Upper lobe of left lung (tissue), 6 donors: ENCODE measurements at places on chromosomes 2 and 18. TPM values are rescaled to one million over a fixed set of nuclear protein-coding genes. Genes with fewer than 3 reads are reported as not detected.

Gene GRB14
- 3.0 TPM for total RNA-seq

Gene TFCP2L1
- 15.3 TPM for total RNA-seq

Gene DYSF
- total RNA-seq, result 60.8 TPM

Gene GNAL
- 1.0 TPM for total RNA-seq

Gene TMEFF2
- not detected for total RNA-seq

Gene SERPINB11
- total RNA-seq, result not detected

Gene CAPN14
- total RNA-seq, result 0.33 TPM

Gene C2orf42
- 11.4 TPM for total RNA-seq

Gene ASPRV1
- total RNA-seq, result 1.5 TPM

- peaks cover 20% of the 10 kb centered on the region for H3K4me1 ChIP-seq
- H3K27me3 ChIP-seq, result no peaks in the 10 kb centered on the region
- no peaks in the 10 kb centered on the region for H3K36me3 ChIP-seq
- no peak overlapping the region for H3K27ac ChIP-seq
- H3K4me3 ChIP-seq, result no peak overlapping the region
Observed at GRCh38 chr2:43068041-43068533, 158.3 kb downstream of the ZFP36L2 start.

- DNase-seq, result no peak
- H3K27me3 ChIP-seq, result peaks cover 28% of the 10 kb centered on the region
- no peaks in the 10 kb centered on the region for H3K36me3 ChIP-seq
Observed at GRCh38 chr2:44951714-44952113, 10.2 kb downstream of the SIX3 start.

- no peak overlapping the region for H3K27ac ChIP-seq
- no peak for DNase-seq
- H3K4me1 ChIP-seq, result no peaks in the 10 kb centered on the region
- no peaks in the 10 kb centered on the region for H3K27me3 ChIP-seq
- H3K4me3 ChIP-seq, result no peak overlapping the region
Observed at GRCh38 chr2:71839826-71840225, 307.8 kb downstream of the CYP26B1 start.

- H3K36me3 ChIP-seq, result no peaks in the 10 kb centered on the region
- peaks cover 16% of the 10 kb centered on the region for H3K4me1 ChIP-seq
- H3K4me3 ChIP-seq, result no peak overlapping the region
- H3K27ac ChIP-seq, result no peak overlapping the region
- DNase-seq, result no peak
Observed at GRCh38 chr2:207970826-207971180, 54.5 kb downstream of the PLEKHM3 start.

DNA sequence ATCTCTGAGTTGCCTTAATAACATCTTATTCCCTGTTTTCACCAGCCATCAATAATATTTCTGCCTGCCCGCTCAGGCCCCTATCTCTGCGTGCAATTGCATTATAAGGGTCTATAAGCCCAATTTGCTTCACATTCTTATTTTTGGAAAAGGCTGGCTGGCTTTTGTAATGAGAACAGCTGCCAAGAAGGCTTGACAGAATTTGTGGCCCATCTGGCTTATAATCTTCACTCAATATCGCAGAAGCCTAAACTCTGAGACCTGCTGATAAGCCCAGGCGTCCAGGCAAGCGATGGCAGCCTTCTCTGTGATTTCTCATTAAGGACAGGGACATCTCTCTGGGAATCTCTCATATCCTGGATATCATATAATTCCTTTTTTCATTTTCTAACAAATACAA, 1618.6 kb upstream of the CELF4 start:
- no peak overlapping the region for H3K4me3 ChIP-seq
- no peak overlapping the region for H3K27ac ChIP-seq
- no peaks in the 10 kb centered on the region for H3K36me3 ChIP-seq
- no peaks in the 10 kb centered on the region for H3K27me3 ChIP-seq
- no peaks in the 10 kb centered on the region for H3K4me1 ChIP-seq
- no peak for DNase-seq

DNA sequence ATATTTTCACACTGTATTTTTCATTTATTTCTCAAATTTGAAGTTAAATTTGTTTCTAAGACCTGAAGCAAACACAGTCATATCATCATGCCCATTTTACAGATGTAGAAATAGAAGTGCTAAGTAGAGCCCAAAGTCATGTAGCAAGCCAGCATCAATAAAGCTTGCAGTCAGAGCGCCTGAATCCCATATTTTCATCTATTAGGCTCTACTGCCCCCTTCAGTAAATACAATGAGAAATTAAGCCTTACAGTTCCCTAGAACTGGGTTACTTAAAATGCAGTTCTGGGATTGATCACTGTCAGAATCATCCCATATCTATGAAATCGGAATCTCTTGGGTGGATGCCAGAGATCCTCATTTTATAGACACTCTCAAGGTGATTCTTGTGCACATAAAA, 419.9 kb downstream of the TGIF1 start:
- H3K27me3 ChIP-seq, result no peaks in the 10 kb centered on the region
- no peaks in the 10 kb centered on the region for H3K36me3 ChIP-seq
- no peak for DNase-seq
- no peak overlapping the region for H3K27ac ChIP-seq
- no peak overlapping the region for H3K4me3 ChIP-seq

- no peaks in the 10 kb centered on the region for H3K27me3 ChIP-seq
- no peak overlapping the region for H3K27ac ChIP-seq
- no peak for DNase-seq
- no peak overlapping the region for H3K4me3 ChIP-seq
- peaks cover 10% of the 10 kb centered on the region for H3K36me3 ChIP-seq
- peaks cover 12% of the 10 kb centered on the region for H3K4me1 ChIP-seq
Observed at GRCh38 chr2:219158586-219158985, 2.0 kb downstream of the NHEJ1 start.

- H3K4me1 ChIP-seq, result no peaks in the 10 kb centered on the region
- H3K36me3 ChIP-seq, result no peaks in the 10 kb centered on the region
- no peak for DNase-seq
- no peaks in the 10 kb centered on the region for H3K27me3 ChIP-seq
- no peak overlapping the region for H3K4me3 ChIP-seq
Observed at GRCh38 chr18:50341443-50341842, 33.4 kb upstream of the SKA1 start.

DNA sequence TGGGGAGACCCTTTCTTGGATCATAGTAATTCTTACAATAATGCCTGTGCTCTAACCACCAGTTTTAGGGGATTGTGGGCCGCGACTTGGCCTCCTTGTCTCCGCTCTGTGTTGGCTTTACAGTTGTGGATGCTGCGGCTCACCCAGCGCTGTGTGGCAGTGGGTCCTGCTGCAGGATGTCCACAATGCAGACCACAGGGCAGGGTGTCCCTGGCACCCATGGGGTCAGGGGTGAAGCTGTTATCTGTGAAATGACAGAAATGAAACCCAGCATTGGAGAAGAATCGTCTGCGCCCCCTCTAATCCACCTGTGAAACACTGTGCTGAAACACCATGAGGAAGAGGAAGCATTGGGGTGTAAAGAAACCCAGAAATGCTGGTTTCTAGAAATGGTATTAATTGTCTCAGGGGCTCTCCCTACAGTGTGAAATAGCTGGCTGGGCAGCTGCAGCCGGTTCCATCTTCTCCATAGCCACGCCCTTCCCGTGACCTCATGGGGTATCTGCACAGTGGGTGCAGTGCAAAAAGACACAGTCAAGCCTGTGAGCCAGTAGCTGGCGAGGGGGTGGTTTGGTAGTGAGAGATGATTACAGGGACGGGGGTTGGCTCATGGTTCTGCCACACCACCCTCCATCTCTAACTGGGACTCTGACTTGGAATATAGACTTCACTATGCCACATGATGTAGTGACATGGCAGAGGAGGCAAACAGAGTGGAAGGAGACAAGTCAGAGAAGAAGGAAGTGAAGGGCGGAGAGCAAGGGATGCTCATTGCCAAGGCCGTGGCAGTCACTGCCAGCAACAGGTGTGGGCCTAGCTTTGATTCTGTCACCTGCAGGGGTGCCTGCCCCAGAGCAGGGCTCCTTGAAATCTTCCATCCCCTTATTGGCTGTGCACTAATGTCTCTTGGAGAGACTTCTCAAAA, 16.2 kb downstream of the INPP4A start:
- H3K4me1 ChIP-seq, result peaks cover 55% of the 10 kb centered on the region
- no peak overlapping the region for H3K4me3 ChIP-seq
- peak overlapping the region; percentile 50 for H3K27ac ChIP-seq
- no peaks in the 10 kb centered on the region for H3K36me3 ChIP-seq
- no peak for DNase-seq
- H3K27me3 ChIP-seq, result no peaks in the 10 kb centered on the region

DNA sequence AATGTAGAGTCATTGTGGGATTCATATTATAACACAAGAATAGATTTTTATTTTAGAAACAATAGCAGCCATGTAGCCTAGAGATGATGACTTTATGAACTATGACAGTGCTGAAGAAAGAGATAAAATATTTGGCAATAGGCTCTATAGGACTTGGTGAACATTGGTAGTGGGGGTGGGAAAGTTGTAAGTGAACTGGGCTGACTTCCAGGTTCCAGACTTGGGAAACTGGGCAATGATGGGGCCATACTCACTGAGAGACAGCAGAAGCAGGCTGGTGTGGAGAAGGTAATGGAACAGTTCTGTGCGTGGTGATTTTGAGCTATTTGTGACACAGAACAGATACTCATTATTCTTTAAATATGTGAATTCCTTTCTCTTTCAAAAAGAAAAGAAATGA, 470.3 kb upstream of the HNRNPA3 start:
- DNase-seq, result no peak
- no peaks in the 10 kb centered on the region for H3K4me1 ChIP-seq
- no peak overlapping the region for H3K27ac ChIP-seq
- H3K36me3 ChIP-seq, result no peaks in the 10 kb centered on the region

- no peaks in the 10 kb centered on the region for H3K27me3 ChIP-seq
- H3K4me1 ChIP-seq, result no peaks in the 10 kb centered on the region
- no peak overlapping the region for H3K4me3 ChIP-seq
- no peak for DNase-seq
- no peaks in the 10 kb centered on the region for H3K36me3 ChIP-seq
- H3K27ac ChIP-seq, result no peak overlapping the region
Observed at GRCh38 chr2:60644951-60645350, 91.5 kb upstream of the BCL11A start.

DNA sequence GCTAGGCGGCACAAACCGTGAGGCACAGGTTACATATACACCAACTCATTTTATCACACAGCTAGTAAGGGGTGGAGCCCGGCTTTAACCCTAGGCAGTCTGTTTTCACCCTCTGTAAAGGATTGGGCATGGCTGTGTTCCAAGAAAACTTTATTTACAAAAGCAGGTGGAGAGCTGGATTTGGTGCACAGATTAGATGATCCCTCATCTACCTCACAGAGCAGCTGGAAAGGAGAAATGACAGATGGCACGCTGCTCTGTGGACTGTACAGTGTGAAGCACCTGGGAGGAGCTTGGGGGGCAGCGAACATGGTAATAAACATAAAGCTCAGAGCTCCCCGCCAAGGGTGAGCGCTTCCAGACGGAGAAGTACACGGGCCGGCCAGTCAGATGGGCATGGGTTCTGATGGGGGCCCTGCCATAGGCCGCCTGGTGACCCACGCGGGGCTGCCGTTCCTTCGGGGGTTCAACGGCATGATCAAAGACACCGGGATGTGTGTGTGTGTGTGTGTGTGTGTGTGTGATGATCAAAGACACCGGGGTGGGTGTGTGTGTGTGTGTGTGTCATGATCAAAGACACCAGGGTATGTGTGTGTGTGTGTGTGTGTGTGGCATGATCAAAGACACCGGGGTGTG, 862 bp upstream of the TMEM177 start:
- H3K27me3 ChIP-seq, result no peaks in the 10 kb centered on the region
- peak overlapping the region; percentile 54 for H3K4me3 ChIP-seq
- peaks cover 12% of the 10 kb centered on the region for H3K36me3 ChIP-seq
- peaks cover 9% of the 10 kb centered on the region for H3K4me1 ChIP-seq
- DNase-seq, result peak; percentile 73

- no peak for DNase-seq
- peaks cover 18% of the 10 kb centered on the region for H3K4me1 ChIP-seq
- H3K36me3 ChIP-seq, result no peaks in the 10 kb centered on the region
Observed at GRCh38 chr2:191263050-191263449, 17.8 kb downstream of the MYO1B start.

DNA sequence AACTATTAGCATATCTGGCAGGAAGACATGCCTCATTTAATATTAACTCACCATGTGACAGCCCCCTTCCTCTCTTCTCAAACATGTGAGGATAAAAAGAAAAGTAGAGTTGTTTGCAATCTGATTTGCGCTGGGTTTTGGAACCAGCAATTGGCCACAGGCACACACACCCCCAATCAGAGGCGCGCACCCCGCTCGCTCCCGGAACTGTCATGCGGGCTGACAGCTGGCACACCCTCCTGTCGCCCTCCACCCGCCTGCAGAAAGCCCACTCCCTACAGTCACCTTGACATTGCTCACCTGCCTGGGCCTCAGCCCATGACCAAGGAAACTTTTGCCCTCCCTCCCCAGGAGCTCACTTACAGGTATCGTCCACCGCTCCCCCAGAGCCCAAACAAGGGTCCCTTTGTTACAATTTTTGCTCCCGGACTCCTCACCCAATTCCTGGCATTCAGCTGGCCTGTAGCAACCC, 1.1 kb downstream of the COBLL1 start:
- DNase-seq, result peak; percentile 77
- H3K36me3 ChIP-seq, result no peaks in the 10 kb centered on the region
- peaks cover 23% of the 10 kb centered on the region for H3K4me1 ChIP-seq
- H3K27ac ChIP-seq, result peak overlapping the region; percentile 98

DNA sequence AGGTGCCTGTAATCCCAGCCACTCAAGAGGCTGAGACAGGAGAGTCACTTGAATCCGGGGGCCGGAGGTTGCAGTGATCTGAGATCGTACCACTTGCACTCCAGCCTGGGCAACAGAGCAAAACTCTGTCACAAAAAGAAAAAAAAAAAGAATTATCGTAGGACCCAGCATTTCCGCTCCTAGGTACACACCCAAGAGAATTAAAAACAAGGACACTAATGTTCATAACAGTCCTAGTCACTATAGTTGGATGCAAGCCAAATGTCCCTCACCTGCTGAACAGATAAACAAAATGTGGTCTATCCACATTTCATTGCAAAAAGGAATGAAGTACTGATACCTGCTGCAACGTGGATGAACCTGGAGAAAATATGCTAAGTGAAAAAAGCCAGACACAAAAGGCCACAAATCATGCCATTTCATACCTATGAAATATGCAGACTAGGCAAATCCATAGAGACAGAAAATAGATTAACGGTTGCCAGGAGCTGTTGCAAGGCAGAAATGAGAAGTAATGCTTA, 21.2 kb downstream of the ADRA2B start:
- H3K4me1 ChIP-seq, result no peaks in the 10 kb centered on the region
- no peak overlapping the region for H3K4me3 ChIP-seq
- DNase-seq, result no peak
- no peaks in the 10 kb centered on the region for H3K27me3 ChIP-seq
- H3K27ac ChIP-seq, result no peak overlapping the region

- no peaks in the 10 kb centered on the region for H3K36me3 ChIP-seq
- no peak for DNase-seq
- H3K4me3 ChIP-seq, result no peak overlapping the region
- H3K27me3 ChIP-seq, result no peaks in the 10 kb centered on the region
Observed at GRCh38 chr2:217248312-217248935, 388.6 kb upstream of the TNP1 start.

GRCh38 chr18:28284132-28284531, 107.2 kb upstream of the CDH2 start:
- H3K27me3 ChIP-seq, result no peaks in the 10 kb centered on the region
- no peaks in the 10 kb centered on the region for H3K4me1 ChIP-seq
- H3K27ac ChIP-seq, result no peak overlapping the region
- no peaks in the 10 kb centered on the region for H3K36me3 ChIP-seq
- DNase-seq, result no peak

GRCh38 chr2:290090-290722, 2.3 kb upstream of the ALKAL2 start:
- H3K27ac ChIP-seq, result peak overlapping the region; percentile 47
- H3K27me3 ChIP-seq, result no peaks in the 10 kb centered on the region
- peak overlapping the region; percentile 58 for H3K4me3 ChIP-seq
- peak; percentile 93 for DNase-seq
- peaks cover 37% of the 10 kb centered on the region for H3K4me1 ChIP-seq

GRCh38 chr2:35784777-35785176, 570.8 kb upstream of the CRIM1 start:
- no peaks in the 10 kb centered on the region for H3K27me3 ChIP-seq
- DNase-seq, result no peak
- no peak overlapping the region for H3K27ac ChIP-seq
- H3K4me3 ChIP-seq, result no peak overlapping the region
- no peaks in the 10 kb centered on the region for H3K36me3 ChIP-seq
